HepG2 (cell line): ENCODE measurements at places on chromosomes 1 and 21. TPM values are rescaled to one million over a fixed set of nuclear protein-coding genes. Genes with fewer than 3 reads are reported as not detected.

GRCh38 chr1:246690100-246690499 is 34.1 kb upstream of the SCCPDH start:
- H3K36me3 ChIP-seq: no peaks in the 10 kb centered on the region
- DNase-seq: no peak
- H3K27ac ChIP-seq: no peak overlapping the region
- H3K27me3 ChIP-seq: peaks cover 5% of the 10 kb centered on the region; the same call in 2 of the 3 replicates
- H3K4me3 ChIP-seq: peak overlapping the region; percentile 74

LCE1A gene
- not detected in 2 replicates for total RNA-seq

PPP1R8 gene
- 62.2 and 98.1 TPM in 2 replicates for total RNA-seq

- H3K4me3 ChIP-seq: no peak overlapping the region
- no peaks in the 10 kb centered on the region for H3K4me1 ChIP-seq
- no peaks in the 10 kb centered on the region for H3K27me3 ChIP-seq
- H3K27ac ChIP-seq: no peak overlapping the region
- no peaks in the 10 kb centered on the region for H3K36me3 ChIP-seq
These were observed 19.5 kb upstream of the OR6N2 start for GRCh38 chr1:158800526-158800925.

GRCh38 chr1:208107425-208108212 is 136.6 kb downstream of the PLXNA2 start:
- no peaks in the 10 kb centered on the region for H3K27me3 ChIP-seq
- no peak overlapping the region for H3K27ac ChIP-seq
- H3K36me3 ChIP-seq: no peaks in the 10 kb centered on the region
- H3K4me3 ChIP-seq: no peak overlapping the region
- H3K4me1 ChIP-seq: peaks cover 39% of the 10 kb centered on the region

FCRL2 gene
- total RNA-seq: not detected in 2 replicates

TSPEAR gene
- 0.07 and 0.18 TPM in 2 replicates for total RNA-seq

DNA sequence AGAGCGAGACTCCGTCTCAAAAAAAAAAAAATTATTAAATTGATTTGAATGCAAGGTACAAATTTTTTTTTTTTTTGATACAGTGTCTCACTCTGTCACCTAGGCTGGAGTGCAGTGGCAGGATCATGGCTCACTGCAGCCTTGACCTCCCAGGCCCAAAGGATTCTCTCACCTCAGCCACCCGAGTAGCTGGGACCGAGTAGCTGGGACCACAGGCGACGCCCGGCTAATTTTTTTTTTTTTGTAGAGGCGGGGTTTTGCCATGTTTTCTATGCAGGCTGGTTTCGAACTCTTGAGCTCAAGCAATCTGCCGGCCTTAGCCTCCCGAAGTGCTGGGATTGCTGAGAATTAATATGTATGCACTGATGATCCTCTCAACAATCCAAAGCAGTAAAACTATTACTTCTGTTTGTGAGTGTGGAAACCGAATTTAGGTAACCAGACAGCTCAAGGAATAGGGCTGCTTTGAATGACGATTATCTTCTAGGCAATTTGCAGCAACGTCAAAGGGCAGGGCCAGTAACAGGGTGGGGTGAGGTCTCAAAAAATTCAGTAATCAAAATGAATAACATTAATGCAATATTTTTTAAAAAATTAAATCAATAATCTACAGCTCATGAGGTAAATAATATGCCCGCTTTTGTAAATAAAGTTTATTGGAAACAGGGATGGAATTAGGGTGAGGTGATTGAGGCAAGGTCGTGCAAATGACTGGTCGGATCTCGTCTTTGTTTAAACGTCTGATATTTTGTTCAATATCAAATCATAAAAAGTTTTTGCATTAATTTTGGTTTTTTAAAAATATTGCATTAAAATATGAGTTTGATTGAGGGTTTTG is 1.2 kb downstream of the CLSPN start:
- peak overlapping the region; percentile 99 for H3K4me3 ChIP-seq
- peaks cover 15% of the 10 kb centered on the region; the same call in 1 of the 2 replicates for H3K4me1 ChIP-seq
- H3K27me3 ChIP-seq: no peaks in the 10 kb centered on the region
- peak overlapping the region; percentile 86 for H3K27ac ChIP-seq
- DNase-seq: no peak
- no peaks in the 10 kb centered on the region for H3K36me3 ChIP-seq

- no peaks in the 10 kb centered on the region for H3K27me3 ChIP-seq
- peaks cover 58% of the 10 kb centered on the region for H3K4me1 ChIP-seq
- H3K27ac ChIP-seq: peak overlapping the region; percentile 10
- H3K4me3 ChIP-seq: no peak overlapping the region
- DNase-seq: peak; percentile 87
- no peaks in the 10 kb centered on the region for H3K36me3 ChIP-seq
These were observed 35.2 kb downstream of the TGFB2 start for GRCh38 chr1:218380125-218380977.

DNA sequence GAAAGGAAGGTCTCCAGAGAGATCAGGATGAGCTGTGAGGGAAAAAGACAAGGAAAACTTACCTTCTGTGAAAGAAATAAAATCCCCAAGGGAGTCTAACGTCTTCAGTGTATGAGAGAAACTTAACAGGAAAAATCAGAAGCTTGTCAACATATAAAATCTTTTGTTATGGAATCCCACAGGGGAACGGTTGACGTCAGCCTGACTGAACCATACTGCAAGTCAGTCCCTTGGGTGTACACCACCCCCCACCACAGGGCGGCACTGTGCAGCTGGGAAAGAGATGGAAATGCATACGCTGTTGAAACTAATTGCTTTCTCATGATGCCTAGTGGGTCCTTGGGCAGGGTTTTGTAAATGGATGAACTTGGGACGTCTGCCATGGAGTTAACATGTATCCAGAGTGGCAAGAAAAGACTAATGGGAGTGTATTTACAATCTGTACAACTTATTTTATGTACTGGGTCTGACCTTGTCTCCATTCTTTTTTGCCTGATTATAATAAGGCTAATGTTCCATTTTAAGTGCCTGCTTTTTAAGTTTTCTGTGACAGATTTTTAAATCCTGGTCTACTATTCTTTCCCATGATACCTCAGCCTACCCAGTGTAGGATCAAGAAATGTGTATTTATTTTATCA is 22.7 kb downstream of the UTP25 start:
- H3K4me3 ChIP-seq: no peak overlapping the region
- no peaks in the 10 kb centered on the region for H3K4me1 ChIP-seq
- peak; percentile 21 for DNase-seq

DNA sequence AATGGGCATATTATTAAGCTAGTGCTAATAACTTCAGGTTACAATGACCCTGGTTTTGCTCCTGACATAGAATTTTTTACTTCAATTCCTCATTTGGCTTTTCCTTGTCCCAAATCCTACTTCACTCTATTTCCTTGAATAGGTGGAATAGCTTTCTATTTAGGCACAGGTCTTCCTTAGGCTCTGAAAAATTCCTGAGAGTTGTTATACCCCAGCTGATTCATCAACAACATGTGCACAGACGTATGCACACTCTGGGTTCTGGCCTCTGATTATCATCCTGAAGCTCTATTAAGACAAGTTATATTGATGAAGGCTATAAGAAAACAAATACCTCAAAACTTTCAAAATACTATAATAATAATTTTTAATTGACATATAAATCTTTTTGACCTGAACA is 172.4 kb downstream of the NTMT2 start:
- no peak overlapping the region for H3K4me3 ChIP-seq
- no peak overlapping the region for H3K27ac ChIP-seq
- H3K4me1 ChIP-seq: no peaks in the 10 kb centered on the region

DNA sequence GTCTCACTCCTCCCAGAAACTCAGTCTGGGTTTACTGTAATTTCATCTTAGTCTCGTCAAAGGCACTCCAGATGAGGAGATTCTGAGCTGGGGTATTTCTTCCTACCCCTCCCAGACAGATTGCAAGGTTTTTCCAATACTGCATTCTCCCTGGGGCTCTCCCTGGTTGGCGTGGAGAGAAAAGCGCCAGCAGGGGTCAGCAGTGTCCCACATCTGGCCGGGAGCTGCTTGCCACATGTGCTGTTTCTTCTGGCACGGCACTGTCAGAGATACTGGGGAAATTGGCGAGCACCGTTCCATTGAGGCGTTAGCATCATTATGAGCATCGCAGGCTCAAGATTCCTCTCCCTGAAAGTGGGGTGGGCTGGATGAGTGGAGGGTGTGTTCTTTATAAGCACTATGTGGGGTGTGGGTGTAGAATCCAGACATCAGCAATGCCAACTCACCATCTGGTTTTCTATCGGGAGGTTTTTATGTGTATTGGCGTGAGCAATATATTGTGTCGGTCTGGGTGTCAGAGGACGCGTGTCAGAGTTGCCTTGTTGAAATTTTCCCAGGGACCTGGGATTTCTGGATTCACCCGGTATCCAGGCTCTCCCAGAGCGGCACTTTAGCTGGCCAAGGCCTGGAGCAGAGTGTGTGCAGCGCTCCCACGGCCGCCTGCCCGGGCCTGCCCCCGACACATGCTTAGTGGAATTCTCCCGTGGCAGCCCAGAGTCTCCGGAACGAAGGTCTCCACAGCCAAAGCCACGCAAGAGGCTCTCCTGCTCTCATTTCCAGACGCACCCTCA is 8.0 kb upstream of the NAV1 start:
- peak; percentile 43 for DNase-seq
- no peaks in the 10 kb centered on the region for H3K36me3 ChIP-seq
- H3K4me3 ChIP-seq: no peak overlapping the region
- H3K27ac ChIP-seq: no peak overlapping the region
- H3K4me1 ChIP-seq: no peaks in the 10 kb centered on the region

- no peaks in the 10 kb centered on the region for H3K36me3 ChIP-seq
- H3K4me1 ChIP-seq: peaks cover 34% of the 10 kb centered on the region
- peak overlapping the region; percentile 66 for H3K4me3 ChIP-seq
- DNase-seq: peak; percentile 51
- peaks cover 26% of the 10 kb centered on the region for H3K27me3 ChIP-seq
- no peak overlapping the region for H3K27ac ChIP-seq
These were observed 34.2 kb downstream of the BATF3 start for GRCh38 chr1:212665241-212666115.

DNA sequence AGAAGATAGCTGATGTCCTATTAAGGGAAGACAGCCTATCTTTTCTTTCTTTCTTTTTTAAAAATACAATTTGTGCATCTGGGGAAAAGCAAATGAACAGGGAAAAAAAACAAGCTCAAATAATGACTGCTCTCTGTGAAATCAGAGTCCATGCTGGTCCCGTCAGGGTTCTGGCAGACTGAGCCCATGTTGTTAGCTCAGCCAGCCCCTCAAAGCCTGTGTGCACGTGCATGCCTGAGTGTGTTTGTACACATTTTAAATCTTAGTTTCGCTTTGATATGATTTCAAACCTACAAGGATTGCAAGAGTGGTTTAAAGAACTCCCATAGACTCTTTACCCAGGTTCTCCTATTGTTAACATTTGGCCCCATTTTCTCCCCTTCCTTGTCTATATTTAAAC is 231.8 kb upstream of the GREM2 start:
- DNase-seq: no peak
- no peak overlapping the region for H3K4me3 ChIP-seq
- no peak overlapping the region for H3K27ac ChIP-seq
- no peaks in the 10 kb centered on the region for H3K36me3 ChIP-seq

GRCh38 chr1:187943606-187944403 is 1115.1 kb downstream of the PLA2G4A start:
- DNase-seq: no peak
- no peaks in the 10 kb centered on the region for H3K36me3 ChIP-seq
- no peaks in the 10 kb centered on the region for H3K4me1 ChIP-seq
- H3K27ac ChIP-seq: no peak overlapping the region
- H3K4me3 ChIP-seq: no peak overlapping the region
- H3K27me3 ChIP-seq: no peaks in the 10 kb centered on the region

DNA sequence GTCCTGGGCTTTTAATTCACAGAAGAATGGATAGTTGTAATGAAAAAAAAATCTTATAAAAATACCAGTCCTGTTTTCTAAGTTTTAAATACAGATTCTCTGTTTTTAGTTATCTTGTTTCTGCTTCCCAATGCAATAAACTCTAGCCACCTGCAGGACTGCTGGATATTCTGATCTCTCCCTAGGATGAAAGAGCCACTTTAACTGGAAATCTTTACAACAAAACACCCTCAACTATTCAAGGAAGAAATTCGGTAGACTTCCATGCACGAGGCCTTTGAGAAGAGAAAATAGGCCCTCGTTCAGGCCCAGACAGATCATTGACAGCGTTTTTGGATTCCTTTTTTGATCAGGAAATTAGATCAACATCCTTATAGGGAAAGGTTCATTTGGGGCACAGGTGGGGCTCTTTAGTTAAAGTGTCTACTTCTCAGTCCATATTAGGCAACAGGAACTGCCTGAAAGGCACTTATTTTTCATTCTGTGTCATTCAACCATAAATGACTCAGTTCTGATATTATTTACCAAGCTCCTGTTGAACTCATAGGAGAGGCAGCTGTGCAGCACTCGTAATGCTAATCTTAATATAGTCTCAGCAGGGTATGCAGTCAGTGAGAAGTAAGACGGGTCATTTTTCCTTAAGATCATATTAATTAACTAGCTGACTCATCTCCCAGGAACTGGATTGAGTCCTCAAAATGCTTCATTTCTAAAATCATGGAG is 71.1 kb upstream of the ERRFI1 start:
- peak overlapping the region; percentile 72 for H3K27ac ChIP-seq
- H3K27me3 ChIP-seq: no peaks in the 10 kb centered on the region
- no peaks in the 10 kb centered on the region for H3K36me3 ChIP-seq
- peaks cover 67% of the 10 kb centered on the region for H3K4me1 ChIP-seq
- H3K4me3 ChIP-seq: no peak overlapping the region
- peak; percentile 74 for DNase-seq

DNA sequence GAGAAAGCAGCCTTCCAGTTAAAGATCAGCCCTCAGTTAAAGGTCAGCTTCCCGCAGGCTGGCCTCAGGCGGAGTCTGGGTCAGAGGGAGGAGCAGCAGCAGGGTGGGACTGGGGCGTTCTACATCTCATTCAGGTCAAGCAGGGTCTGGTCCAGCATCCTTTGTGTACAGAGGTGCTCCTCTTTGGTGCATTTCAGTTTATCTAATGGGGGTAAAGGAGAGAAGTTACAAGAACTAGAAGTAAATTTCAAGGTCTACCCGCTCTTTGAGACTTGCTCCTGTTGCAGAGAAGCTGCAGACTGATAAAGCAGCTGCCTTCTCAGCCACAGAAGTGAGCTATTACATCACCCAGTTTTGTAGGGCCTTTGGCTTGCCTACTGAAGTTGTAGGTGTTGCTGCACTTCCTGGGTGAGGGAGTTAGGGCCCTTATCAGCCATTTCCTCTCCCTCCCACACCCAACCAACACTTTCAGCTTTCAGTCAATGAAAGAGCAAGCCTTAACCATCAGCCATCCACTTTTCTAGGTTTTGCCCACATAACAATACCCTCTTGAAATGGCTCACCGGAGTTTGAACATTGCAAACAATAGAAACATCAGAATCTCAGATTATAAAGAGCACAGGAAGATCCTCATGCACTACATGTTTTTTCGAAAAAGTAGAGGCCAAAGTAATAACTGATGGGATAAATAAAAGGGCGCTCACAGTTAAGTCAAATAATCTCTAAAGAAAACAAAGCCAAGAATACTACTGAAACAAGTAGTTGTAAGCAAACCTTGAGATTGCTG is 2.8 kb upstream of the NUP210L start:
- no peaks in the 10 kb centered on the region for H3K27me3 ChIP-seq
- no peak for DNase-seq
- H3K4me1 ChIP-seq: no peaks in the 10 kb centered on the region
- H3K36me3 ChIP-seq: peaks cover 50% of the 10 kb centered on the region
- H3K4me3 ChIP-seq: no peak overlapping the region

GRCh38 chr1:18907917-18908845 is 5.8 kb upstream of the ALDH4A1 start:
- H3K36me3 ChIP-seq: peaks cover 48% of the 10 kb centered on the region; the same call in 2 of the 3 replicates
- H3K4me1 ChIP-seq: peaks cover 10% of the 10 kb centered on the region
- DNase-seq: no peak

LRRC71 gene
- total RNA-seq: not detected in 2 replicates

RBM11 gene
- total RNA-seq: 0.24 TPM in 1 of 2 replicates, not detected in the other

GRCh38 chr1:165467706-165468105 is 22.8 kb upstream of the RXRG start:
- H3K4me1 ChIP-seq: no peaks in the 10 kb centered on the region
- no peak overlapping the region for H3K4me3 ChIP-seq
- no peaks in the 10 kb centered on the region; the same call in 1 of the 2 replicates for H3K27me3 ChIP-seq
- no peak overlapping the region for H3K27ac ChIP-seq
- no peaks in the 10 kb centered on the region for H3K36me3 ChIP-seq
